ENCODE measurements at places on chromosomes 6 and 20. TPM values are rescaled to one million over a fixed set of nuclear protein-coding genes. Genes with fewer than 3 reads are reported as not detected.

PRDM13 gene
- 4.7 TPM for total RNA-seq

DNA sequence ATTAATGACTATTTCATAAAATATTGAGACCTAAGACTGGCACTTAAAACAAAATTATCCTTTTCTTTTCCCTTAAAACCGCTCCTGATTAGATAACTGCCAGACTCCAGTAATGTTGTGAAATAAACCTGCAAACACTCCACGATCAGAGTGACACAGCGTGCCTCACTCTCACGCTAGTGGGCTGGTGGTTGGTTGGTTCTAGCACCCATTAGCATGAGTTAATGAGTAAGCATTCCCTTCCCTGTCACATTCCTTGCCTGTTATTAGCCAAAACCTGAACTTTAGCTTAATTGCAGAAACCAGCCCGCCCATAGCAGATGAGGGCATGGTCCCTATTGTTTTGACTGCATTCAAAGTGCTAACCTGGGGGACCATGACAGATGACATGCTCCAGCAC lies 193.4 kb downstream of the CD83 start:
- DNase-seq, result no peak

ZNF335 gene
- 17.1 TPM for total RNA-seq

CAP2 gene
- 13.8 TPM for total RNA-seq

Data from cerebellum (tissue), 4 donors.